NCI-H187 (cell line): ENCODE measurements at places on chromosomes 2 and 18.

DNA sequence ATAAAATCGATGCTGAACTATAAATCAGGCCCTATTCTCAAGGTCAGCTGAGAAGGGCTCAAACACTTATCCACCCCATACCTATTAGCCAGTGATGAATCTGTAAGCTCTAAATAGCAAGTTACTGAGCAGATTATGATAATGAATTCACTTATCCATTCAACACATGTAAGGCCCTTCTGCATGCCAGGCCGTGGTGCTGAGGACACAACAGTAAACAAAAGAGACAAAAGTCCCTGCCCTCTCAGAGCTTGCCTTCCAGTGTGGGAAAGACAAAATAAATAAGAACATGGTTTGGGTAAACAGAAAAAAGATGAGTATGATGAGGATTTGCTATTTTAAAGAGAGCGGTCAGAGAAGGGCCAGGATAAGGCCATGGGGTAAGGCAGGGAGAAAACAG lies 11.7 kb downstream of the TTC32 start:
- no peak for DNase-seq

DNA sequence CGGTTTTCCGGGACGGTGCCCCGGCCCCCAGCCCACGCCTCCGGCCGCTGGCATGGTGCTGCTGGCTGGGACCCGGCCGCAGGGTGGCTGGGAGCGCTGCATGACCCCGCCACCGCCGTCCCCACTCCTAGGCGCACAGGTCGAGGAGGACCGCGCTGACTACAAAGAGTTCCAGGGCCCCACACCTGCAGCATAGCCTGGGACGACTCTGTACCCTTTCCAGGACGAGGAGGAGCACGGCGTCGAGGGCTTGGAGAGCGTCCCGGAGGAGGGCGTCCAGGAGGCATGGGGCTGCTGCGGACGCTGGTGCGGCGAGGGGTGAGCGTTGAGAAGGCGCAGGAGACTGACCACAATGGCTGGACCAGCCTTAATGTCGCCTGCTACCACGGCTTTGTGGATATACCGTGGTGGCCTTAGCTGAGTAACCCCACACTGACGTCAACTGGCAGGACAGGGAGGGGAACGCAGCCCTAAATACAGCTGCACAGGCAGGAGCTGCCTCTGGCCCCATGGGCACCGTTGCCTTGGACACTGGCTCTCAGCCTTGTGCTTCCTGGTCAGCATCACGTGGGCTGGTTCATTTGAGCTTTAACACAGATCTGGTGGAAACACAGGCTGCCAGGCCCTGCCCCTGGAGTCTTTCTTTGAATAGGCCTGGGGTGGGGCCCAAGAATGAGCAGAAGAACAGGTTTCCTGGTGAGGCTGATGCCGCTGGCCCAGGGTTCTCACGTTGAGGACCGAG lies 40.9 kb upstream of the TRIM43B start:
- peak; percentile 51 for DNase-seq

- no peak for DNase-seq
These were observed 570.1 kb upstream of the SYT4 start for GRCh38 chr18:43847164-43848091.

DNA sequence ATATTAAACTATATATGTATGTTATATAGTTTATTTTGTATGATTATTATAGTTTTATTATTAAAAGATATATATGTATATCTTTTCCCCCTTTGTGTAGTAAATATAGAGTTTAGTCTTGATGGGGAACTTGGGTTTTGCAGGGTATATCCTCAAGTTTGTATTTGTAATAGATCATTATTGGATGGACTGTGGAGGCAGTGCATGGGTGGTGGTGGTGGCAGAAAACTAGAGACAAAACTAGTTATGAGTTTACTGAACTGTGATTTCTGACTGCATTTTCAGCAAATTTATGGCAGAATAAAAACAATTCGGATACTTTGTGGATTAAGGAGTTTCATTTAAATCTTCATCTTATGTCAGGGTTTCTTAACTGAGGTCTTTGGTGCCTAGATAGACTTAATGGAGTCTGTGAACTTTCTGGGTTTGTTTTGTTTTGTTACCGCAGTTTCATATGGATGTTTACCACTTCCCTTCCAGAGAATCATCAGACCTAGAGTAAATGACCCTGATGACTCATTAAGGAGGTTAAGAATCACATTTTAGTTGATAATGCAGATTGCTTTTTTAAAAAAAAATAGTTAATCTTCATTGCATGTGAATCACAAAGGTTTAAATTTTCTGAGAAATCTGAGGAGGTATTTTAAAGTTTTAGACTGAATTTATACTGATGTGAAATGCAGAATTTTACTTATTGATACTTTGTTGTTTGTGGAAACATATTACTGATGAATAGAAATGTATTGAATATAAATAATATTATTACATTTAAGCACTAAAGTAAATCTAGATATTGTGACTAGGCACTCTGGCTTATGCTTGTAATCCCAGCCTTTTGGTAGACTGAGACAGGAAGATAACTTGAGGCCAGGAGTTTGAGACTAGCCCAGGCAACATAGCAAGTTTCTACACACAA lies 14.5 kb downstream of the EPC2 start:
- no peak for DNase-seq

- no peak for DNase-seq
These were observed 31.1 kb upstream of the INHBB start for GRCh38 chr2:120314690-120315366.

DNA sequence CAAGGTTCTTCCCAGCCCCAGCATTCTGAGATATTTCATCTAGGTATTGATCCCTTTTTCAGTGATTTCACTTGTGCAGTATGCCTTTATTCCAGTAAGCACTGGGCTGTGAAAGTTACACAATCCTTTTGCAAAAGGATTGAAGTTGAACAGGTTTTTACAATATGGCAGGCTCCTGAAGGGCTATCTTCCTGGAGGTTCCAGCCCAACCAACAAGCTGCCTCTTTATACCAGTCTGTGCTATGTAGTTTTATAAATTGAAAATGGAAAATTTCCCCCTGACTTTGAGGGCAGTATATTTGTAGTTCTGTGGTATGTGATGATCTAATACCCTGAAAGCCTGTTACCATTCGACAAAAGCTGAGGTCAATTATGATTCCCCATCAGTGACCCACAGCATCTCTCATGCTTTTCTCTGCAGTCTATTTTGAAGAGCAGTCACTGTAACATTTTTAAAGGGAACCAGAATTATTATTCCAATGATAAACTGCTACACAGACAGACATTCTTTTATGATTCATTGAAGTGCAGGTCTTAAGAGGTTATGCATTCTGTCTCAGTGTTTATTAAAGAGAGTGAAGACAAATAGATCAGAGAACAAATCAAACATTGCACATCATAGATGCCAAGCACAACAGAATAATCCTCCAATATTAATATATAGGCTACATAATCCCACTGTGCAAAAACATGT lies 35.2 kb upstream of the STPG4 start:
- DNase-seq = no peak

DNA sequence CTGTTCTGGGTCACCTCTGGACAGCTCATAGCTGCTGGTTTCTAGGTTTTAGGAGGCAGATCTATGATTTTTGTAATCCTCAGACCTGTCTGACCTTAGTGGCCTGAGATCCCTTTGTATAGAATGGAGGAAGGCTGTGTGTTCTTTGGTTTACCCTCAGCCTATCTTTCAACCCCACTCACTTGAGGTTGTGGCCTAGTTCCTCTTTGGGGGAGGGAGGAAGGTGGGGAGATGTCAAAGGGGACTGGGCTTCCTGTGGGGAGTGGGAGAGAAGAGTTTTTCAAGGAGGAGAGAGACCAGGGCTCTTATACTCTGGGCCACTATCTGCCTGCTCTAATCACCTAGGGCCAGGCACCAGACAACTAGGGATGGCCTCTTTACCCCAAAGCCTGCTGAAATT lies 28.5 kb downstream of the SEMA4F start:
- DNase-seq = no peak

DNA sequence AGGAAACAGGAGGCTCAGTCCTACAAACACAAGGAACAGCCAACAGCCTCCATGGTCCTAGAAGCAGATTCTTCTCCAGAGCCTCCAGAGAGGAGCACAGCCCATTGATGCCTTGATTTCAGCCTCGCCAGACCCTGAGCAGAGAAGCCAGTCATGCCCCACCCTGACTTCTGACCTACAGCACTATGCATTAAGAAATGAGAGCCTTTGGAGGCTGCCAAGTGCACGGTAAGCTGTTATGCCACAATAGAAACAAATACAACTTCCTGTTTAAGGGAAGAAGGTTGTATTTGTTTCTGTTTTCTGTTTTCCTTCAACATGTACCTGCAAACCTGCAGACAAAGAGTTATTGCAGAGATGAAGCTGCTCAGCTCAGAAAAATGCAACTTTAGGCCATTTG lies 181.3 kb upstream of the AGAP1 start:
- DNase-seq = no peak

GRCh38 chr18:23757437-23757733 lies 68.1 kb downstream of the LAMA3 start:
- DNase-seq = no peak

GRCh38 chr2:237577956-237578870 lies 11.8 kb downstream of the PRLH start:
- no peak for DNase-seq
